ENCODE measurements at places on chromosomes 16 and 17.

DNA sequence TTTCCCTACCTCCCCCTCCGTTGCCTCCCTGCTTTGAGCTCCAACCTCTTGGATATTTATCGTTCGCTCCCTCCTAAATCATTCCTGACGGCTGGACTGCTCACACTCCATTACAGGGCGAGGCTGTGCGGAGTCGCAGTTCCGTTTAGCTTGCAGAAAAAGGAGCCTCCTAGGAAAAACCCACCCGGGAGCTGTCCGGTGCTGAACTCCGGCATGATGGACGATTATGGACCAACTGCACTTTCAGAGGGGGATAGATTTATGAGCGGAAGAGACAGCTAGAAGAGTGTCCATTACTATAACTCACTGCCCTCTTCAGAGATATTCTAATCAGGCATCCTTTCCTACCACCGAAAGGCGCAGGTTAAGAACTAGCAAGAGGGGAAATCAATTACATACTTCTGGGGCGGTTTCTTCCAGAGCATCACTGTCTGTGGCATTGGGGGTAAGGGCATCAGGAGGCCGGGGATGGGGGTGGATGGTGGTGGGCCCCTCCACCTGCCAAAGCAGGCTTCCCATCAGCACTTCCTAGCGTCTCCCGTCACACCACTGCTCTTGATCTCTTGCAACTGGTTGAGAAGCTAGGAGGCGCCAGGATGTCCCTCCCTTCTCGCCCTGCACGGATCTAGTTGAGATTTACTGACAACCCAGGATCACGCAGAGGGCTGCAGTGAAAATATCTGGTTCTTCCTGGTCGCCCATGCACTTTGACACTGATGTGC, 251.2 kb downstream of the ENGASE start:
- DNase-seq, result no peak

DNA sequence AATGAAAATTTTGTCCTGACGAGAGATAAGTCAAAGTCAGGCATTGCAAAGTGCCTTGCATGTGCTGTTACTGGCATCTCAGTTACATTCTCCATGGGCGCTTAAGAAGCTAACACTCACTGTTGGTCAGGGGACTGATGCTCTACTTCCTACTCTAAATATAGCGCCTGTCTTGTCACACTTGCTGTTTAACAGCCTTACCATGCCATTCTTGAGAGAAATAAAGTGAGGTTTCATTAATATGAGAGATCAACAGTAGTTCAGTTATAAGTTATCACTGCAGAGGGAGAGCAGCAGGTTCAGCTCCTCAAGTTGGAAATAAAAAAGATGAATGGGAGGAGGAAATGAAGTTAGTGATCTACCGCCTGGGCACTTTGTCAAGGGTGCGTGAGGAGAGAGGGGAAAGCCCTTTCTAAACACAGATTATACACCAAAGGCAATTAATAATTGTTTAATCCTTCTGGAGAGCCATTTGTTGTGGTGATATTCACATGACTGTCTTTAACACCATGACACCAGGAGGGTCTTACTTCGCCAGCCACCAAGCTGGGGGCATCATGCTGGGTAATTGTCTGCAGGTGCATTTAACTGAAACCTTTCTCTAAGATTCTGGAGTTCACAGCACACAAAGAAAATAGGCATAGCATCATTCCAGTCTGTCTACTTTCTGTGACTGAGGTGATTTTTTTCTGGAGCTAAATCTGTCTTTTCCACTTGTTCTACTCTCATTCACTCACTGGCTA, 568.7 kb upstream of the HSBP1 start:
- no peak for DNase-seq

DNA sequence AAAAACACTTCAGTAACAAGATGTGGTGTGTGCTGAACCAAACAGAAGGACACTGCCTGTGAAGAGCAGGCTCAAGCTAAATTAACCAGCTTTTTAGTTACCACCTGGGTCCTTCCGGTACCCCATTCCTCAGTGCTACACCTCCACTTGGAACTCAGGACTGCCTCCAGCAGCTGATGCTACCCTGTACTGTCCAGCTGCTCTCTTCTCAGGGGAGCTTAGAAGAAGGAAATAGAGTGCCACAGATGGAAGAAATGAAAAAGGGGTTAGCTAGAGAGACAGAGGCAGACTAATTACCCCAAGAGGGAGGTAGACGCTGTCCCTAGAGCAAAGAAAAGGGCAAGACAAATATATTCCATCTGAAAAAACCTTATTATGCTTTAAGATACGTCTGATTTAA, 5.7 kb downstream of the MED13 start:
- DNase-seq, result no peak

- no peak for DNase-seq
These were observed 30.3 kb upstream of the STH start for GRCh38 chr17:45968732-45969131.

GRCh38 chr17:29155227-29155965, 24.8 kb downstream of the MYO18A start:
- no peak for DNase-seq

- no peak for DNase-seq
These were observed 13.2 kb downstream of the CD7 start for GRCh38 chr17:82303944-82304808.

DNA sequence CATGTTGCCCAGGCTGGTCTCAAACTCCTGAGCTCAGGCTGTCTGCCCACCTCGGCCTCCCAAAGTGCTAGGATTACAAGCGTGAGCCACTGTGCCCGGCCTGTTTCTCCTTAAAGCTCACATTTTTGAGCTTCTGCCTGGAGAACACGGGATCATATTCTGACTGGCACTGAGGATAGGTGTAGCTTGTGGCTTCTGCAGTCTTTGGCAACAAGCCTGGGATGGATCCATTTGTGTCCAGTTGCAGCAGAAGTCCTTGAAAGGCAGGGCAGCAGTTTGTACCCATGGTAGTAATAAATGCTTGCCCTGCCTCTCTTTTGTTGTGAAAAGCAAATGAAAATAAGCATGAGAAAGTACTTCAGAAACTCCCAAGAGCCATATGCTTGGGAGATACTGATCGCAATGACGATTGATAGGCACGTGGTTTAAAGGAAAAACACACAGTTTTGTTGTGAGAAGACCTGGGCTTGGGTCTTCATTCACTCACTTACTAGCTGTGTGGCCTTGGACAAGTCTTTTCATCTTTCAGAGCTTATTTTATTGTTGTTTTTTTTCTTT, 3.1 kb upstream of the CORO7 start:
- no peak for DNase-seq

GRCh38 chr16:66099306-66099705, 267.2 kb upstream of the CDH5 start:
- DNase-seq, result no peak

DNA sequence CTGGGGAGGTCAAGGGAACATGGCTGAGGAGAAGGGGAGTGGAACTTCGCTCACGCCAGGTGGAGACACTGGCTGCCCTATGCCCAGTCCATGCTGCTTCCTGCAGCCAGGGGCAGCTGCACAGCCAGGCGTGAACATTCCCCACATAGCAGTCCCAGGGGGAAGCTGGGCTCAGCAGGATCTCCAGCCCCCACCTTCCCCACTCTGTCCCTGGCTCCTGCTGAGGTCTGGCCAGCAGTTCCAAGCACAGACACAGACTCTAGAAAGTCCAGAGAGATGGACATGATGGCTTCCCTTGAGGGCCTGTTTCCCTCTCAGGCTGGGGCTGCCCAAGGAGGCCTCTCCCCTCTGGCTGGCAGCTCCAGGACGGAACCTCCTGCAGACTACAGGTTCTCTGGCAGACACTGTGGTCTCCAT, 9.3 kb downstream of the JUP start:
- no peak for DNase-seq

DNA sequence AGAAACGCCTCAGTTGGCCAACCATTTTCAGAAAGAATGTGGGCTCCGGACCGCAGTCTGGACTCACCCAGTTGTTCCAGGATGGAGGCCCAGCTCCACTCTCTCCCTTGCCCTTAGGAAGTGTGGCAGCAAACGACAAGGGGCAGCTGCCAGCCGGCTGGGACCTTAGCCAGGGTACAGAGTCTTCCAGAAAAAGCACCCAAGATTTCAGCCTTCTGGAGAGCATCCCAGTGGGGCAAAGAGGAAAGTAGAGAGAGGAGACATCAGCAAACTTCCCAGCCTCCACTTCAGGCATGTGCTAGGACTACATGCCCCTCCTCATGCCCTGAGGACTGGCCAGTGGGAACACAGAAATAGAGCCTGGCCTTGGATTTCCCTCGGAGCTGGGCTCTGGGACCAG, 56.8 kb upstream of the SCNN1B start:
- DNase-seq, result no peak

DNA sequence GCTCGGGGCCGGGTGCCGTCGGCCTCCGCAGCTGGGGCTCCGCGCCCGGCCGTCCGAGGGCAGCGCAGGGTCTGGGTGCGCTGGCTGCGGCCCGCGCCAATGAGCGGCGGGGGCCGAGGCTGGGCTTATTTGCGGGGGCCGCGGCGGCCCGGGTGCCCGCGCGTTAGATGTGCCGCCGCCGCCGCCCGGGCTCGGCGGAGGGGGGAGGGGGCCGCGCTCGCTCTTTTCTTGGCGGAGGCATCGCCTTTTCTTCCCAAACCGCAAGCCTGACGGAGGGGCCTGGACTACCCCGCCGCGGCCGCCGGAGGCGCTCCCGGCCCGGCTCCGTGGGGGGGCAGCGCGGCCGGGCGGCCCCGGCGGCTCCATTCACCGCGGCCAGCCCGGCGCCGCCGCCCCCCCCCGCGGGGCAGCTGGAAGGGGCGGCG, at the start of gene NOTUM:
Gene NOTUM, minus strand, starts transcription at position 101 of the 425 bp plus-strand sequence. CDS start 278 bp downstream, outside the sequence.
- no peak for DNase-seq

DNA sequence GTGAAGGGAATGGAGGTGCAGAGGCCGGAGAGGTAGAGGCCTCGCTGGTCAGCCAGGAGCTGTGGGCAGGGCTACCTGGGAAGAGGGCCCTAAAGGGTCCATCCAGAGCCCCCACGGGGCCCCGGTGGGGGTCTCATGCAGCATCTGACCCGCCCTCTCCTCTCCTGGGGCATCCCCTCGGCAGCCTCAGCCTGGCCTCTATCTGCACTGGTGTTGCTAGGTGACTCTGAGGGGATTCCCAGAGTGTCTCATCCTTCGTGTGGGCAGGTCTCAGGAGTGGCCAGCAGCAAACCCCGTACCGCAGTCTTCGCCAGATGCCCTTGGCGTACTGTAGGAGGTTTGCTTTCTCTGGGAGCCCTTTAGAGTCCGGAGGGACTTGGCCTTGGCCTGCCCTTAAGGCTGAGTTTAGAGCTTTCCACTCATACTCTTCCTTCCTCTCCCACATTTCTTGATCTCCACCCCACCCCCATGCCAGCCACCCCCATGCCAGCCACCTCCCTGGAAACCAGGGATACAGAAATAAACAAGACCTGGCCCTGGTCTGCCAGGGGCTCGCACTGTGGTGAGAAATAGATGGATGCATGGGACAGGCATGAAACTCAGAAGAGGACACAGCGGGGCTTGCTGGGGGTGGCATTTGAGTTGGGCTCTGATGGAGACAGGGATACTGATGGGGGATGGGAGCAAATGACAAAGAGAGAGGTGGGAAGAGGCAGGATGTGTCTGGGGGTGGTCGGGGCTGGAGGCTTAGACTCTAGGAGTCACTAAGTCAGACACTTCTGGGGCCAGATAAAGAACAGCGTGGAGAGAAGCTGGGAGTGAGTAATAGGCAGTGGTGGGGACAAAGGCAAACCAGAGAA, 9.9 kb downstream of the SLC5A10 start:
- DNase-seq, result no peak

GRCh38 chr17:53092072-53092471, 730.7 kb upstream of the KIF2B start:
- no peak for DNase-seq

DNA sequence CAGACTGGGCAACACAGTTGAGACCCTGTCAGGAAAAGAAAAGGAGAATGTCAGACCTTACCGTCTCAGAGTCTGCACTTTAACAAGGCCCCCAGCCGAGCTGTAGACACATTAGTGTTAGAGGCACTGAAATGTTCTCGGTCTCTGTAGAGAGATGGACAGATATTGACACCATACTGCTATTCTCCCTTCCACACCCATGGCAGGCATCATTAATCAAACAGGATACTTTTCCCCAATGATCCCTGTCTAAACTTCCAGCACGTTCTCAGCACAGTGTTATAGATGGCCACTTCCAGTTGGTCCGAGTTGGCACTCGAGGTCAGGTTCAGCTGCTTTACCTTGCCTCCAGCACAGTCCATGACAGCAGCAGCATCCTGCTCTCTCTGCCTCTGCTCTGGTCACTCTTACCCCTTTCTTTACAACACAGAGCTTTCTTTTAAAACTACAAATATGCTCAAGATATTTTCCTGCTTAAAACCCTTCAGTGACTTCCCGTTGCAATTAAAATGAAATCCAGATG, 251.6 kb downstream of the SNX29 start:
- no peak for DNase-seq

- no peak for DNase-seq
These were observed 26.7 kb upstream of the TOX3 start for GRCh38 chr16:52573365-52574299.

GRCh38 chr17:18261146-18261515, 669 bp downstream of the MIEF2 start:
- no peak for DNase-seq

Data from stimulated activated CD4-positive, alpha-beta T cell treated with anti-CD3 and anti-CD28 coated beads, Interleukin-1b, Interleukin-23, amount 100 ng/mL, for 1 hour (primary cell).